ENCODE measurements at places on chromosomes 12 and 14.
A peak's percentile ranks its signal among the peaks of the same experiment; 100 is the strongest.

DNA sequence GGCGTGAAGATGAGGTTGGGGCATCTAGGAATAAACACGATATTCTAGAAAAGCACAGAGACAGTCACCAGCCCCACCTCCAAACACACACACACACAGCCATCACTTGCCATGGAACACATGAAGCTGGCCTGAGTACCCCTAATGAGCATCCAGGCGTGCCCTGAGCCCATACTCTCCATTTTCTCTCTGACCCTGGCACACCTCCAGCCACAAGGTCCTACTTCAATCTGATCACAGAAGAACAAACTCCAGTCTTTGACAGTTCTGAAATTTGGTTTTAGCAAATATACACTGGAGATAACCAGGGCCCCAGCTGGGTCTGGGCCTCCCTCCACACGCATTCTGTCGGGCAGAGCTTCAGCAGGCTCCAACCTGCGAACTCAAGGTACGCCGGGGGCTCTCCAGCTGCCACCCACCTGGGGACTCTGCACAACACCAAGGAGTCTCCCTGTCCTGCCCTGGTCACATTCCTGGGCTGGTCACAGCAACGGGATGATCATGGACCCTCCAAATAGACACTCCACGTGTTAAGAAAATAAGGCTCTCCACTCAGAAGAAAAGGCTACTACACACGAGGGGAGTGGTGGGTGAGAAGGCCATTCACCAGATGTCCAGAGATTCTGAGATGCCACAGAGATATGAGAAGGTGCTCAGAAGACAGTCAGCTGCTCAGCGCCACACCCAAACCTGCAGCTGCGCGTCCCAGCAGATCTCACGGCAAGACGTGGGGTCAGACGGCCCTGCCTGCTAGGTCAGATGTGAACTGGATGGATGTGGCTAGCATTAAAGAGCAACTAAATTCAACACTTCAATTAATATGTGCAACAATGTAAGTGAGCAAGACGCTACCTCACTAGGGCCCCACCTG, 57.0 kb upstream of the PNMA1 start:
- DNase-seq = no peak

- DNase-seq = no peak
Observed at GRCh38 chr12:45098766-45099165, 47.9 kb upstream of the DBX2 start.

DNA sequence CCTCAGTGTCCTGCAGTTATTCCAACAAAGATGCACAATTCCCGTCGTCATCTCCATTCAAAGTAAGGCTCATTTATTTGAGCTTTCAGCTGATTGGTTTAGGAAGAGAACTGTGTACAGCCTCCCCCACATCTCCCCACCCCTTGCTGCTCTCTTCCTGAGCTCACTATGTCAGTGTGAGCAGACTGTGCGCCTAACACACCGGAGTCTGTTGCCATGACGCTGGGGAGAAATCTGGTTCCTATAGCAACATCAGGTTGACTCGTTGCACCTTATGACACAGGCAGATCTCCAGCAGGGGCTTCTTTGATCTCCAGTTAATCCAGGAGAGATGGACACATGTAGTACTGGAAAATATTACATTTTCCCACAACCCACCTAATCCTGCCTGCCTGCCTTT, 319.4 kb downstream of the CACNA1C start:
- peak; percentile 60 for DNase-seq

DNA sequence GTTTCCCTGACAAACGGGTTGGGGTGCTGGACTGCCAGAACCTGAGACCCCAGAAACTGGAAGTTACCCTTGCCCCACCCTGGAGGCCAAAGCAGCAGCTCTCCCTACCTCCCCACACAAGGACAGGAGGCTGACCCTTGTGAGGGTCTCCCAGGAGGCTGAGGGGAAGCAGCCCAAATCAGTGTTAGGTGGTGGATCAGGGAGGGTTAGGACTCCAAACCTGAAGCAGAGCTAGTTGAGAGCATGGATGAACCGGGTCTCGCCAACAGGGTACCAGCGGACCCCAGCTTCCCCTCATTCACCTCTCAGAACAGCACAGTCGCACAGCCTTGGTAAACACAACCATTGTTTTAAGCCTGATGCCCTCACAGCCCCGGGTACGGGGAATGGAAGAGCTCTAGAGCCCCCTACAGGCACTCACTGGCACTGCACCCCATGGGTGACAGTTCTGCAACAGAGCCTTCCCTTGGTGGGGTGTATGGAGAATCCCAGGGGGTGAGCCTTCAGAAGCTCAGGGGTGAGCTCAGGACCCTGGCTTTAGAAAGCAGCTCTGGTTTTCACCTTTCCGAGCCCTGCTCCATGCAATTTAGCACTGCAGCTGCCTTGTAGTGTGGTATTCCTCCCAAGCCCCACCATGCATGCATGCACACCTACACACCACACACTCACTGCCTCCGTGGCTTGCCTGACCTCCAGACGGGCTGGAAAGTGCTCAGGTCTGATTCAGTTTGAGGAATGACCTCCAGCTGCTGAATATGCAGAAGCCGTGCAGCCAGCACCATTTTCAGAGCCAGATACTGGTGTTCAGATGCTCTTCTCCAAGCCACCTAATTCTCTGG, 11.2 kb downstream of the ESRRB start:
- peak; percentile 50 for DNase-seq

DNA sequence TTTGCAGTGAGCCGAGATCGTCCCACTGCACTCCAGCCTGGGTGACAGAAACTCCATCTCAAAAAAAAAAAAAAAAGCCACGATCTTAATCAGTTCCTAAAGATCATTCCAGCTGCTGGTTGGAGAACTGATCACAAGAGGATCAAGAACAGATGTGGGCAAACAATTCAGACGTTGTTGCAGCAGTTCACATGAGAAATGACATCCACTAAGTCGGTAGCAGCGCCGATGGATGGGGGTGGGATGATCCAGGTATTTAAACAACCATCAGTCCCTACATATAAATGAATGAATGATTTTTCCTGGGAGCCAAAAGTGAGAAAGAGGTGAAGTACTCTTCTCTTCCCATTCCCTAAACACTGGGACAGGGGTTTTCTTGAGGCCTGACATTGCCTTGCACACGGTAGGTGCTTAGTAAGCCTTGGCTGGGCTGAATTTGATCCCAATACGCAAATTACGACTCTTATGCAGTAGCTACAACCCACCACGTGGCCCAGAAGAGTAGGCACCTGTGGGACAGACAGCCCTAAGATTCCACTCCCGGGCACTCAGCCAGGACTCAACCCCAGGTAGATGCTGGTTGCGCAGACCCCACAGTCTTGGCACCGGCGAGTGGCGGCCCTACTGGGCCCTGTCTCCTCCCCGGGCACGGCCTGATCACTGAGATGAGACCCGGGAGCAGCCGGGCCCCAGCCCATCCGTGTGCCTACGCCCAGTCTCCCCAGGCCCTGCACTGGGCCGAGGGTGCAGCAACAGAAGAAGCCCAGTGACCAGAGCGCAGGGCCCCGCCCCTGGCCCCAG, 565 bp downstream of the SPRYD3 start:
- DNase-seq = no peak

GRCh38 chr14:51774209-51774608, 86.2 kb upstream of the GNG2 start:
- no peak for DNase-seq

DNA sequence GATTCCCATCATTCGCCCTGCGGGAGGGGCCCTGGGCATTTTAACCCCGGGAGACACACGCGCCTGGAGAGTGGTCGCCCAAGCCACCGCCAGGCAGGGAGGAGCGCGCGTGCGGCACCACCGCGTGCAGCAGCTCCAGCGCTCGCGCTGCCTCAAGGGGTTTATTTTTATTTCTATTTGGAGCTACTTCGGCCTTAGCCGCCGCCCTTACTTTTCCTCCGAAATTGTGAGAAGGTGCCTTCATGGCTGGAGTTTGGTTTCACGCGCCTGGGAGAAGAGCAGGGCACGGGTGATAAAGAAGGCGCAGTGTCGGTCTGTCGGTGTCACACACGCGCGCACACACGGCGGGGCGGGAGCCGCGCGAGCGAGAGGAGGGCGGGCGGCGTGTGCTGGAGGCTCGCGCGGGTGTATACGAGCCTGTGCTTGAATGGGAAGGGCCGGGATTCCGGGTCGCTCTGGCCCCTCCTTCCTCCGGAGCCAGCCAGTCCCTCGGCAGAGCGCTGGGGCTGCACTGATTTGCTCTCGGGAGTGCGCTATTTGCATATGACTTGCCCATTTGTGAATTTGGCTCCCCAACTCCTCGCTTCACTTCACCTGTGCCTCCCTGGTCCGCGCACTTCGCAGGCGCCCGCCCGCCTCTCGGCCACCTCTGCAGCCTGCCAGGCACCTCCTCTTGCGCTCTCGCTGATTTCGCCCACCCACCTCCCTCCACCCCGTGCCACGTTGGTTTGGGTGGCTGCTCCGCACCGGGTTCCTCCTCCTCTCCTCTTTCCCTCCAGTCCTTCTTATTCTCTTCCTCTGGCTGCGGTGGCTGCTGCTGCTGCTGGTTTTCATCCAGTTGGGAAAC, 932.3 kb downstream of the DIO2 start:
- peak; percentile 94 for DNase-seq

- DNase-seq = no peak
Observed at GRCh38 chr14:58887931-58888330, 250.2 kb downstream of the DACT1 start.

GRCh38 chr12:75971253-75971652, 60.3 kb downstream of the PHLDA1 start:
- DNase-seq = no peak

DNA sequence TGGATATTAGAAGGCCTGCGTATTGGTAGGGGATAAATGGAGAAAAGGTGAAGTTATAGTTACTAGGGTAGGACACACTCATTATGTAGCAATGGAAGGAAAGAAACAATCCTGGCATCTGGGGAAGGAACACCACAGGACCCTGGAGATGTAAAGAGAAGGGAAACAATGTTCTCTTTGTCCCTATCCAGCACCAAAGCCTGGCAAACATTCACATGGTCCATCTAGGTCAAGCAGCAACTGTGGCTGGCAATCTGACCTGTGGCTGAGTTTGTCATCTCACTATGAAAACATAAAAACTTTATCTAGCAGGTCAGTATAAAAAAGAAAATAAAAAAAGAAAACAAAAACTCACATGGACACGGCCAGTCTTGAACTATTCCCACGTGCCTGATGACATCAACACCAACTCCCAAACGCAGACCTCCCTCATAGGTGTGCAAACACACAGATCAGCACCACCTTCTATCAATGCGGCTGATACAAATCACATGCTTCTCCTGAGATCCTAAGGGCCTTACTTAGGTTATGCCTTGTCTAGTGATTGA, 2.6 kb downstream of the POMT2 start:
- DNase-seq = no peak

DNA sequence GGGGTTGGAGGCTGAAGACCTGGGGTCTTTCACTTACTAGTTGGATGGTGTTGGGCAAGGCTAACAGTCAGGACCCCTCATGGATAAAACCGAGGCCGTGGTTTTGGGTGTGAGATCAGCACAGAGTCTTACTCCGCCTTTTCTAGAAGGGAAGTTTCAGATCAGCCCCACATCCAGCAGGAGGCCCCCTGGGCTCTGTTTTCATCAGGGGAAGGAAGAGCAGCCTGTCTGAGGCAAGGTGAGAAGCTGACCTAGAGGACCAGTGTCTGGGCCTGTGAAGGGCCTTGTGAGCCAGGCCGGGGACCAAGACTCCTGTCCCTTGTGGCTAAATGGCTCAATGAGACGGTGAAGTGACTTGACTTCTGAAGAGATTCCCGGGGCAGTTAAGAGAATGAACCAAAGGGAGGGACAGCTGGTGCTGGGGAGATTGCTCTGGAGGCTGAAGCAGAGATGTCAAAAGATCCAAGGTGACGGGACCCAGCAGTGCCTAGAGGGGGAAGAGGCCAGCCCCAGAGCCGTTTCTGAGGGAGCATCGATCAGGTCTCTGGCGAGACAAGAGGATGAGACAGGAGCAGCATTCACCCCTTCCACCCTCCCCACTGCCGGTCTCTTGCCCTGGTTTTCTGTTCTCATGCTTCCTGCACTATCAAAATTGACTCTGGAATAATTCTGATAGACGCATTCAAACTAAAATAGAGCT, 40.1 kb upstream of the TSPAN9 start:
- no peak for DNase-seq

DNA sequence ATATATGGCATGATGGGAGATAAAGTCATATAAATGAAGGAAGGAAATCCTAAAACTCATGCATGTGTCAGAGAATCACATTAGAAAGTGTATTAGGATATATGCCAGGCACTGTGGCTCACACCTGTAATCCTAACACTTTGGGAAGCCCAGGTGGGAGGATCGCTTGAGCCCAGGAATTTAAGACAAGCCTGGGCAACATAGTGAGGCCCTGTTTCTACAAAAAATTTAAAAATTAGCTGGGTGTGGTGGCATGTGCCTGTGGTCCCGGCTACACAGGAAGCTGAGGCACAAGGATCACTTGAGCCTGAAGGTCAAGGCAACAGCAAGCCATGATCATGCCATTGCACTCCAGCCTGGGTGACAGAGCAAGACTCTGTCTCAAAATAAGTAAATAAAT, 130.3 kb upstream of the ARID2 start:
- DNase-seq = no peak

GRCh38 chr12:18805516-18806248, 67.8 kb downstream of the CAPZA3 start:
- DNase-seq = no peak

DNA sequence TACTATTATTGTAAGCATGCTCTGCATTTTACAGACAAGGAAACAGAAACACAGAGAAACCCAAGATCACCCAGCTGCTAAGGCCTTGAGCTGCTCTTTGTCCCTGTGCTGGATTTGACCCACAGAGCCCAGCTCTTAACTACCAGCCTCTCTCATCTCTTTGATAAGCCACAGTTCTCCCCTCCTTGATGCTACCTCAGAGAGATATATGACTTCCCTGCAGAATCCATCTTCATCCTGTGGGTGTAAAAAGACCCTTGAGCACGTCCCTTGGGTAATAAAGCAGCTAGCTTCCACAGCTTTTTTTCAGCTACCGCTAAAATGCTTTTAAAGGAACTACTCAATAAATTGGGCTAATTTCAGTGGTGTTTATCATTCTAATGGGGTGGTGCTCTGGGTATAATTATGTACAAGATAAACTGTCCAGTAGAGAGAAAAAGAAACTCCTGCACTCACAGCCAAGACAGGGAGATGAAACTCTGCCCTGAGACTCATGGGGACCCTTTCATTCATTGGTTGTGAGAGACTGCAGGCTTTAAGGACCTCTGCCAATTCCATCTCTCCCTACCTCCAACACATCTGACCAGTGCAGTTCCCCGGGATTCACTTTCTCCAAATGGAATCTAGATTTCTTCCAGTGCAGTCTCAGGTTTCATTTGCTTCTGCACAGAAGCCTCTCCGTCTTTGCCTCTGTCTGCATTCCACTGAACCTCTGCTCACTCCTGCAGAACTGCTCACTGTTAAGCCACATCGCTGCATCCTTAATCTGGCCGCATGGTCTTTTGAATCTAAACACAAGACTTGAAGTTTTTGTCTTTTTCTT, 24.7 kb upstream of the NTF3 start:
- no peak for DNase-seq
